ENCODE measurements at places on chromosomes 7 and 10.

- DNase-seq = no peak
Observed at GRCh38 chr7:137933270-137934017, 68.4 kb downstream of the CREB3L2 start.

DNA sequence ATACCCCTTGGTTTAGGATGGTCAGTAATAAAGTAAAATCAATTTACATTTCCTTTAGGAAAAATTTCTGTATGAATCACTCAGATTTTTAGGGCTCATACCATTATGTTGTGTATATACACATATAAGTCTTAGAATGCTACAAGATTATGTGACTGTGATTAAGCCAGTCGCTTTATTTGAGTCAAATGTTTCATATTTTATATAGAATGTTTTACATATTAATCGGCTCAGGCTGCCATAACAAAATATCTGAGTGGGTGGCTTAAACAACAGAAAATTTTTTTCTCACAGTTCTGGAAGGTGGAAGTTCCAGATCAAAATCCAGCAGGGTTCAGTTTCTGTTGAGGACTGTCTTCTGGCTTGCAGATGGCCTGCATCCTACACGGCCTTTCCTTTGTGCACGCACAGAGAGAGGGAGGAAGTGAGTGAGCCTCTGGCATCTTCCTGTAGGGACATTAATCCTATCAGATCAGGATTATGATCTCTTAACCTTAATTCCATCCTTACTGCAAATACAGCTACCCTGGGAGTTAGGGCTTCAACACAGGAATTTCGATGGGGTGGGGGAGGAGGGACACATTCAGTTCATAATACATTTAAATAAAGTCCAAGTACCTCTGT lies 198.0 kb downstream of the PHF14 start:
- no peak for DNase-seq

DNA sequence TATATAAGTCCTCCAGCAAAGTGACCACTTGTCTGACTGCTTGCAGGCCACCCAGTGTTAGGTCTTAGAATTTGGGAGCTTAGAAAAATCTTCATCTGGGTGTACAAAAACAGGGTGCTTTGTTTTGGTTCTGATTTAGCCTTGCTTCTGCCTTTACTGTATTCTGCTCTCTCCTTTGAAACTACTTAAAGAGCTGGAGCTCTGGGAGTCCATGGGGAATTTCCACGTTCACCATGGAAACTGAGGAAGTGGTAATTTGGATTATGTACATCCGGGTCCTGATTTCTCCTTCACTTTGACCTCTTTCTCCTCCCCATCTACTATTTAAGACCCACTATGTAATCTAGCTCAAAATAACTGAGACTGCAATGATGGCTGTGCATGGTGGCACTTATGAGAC lies 103.0 kb downstream of the JAZF1 start:
- no peak for DNase-seq

- DNase-seq = no peak
Observed at GRCh38 chr7:143295870-143296269, 7.7 kb downstream of the CASP2 start.

- no peak for DNase-seq
Observed at GRCh38 chr10:16952610-16953009, 135.4 kb upstream of the RSU1 start.

DNA sequence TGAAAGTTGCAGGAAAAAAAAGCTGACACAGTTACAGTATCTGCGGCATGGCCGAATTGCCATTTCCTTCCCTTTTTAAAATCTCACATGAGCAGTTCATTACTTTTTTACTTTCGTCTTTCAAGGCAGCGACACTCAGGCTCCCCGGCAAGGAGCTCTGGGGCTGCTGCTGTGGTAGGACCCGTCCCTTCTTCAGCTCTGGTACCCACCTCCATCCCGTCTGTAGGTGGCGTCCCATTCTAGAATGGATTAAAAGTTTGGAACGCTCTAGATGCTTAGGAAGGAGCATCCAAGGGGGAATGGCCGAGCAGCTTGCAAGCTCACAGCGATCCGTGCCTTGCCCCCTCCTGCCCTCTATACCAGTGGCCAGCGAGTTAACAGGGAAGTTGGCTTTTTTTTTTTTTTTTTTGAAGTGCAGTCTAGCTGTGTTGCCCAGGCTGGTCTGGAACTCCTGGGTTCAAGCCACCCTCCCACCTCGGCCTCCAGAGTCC lies 22.8 kb upstream of the TTYH3 start:
- DNase-seq = no peak

GRCh38 chr7:27143950-27144780 lies 684 bp upstream of the HOXA5 start:
- no peak for DNase-seq

DNA sequence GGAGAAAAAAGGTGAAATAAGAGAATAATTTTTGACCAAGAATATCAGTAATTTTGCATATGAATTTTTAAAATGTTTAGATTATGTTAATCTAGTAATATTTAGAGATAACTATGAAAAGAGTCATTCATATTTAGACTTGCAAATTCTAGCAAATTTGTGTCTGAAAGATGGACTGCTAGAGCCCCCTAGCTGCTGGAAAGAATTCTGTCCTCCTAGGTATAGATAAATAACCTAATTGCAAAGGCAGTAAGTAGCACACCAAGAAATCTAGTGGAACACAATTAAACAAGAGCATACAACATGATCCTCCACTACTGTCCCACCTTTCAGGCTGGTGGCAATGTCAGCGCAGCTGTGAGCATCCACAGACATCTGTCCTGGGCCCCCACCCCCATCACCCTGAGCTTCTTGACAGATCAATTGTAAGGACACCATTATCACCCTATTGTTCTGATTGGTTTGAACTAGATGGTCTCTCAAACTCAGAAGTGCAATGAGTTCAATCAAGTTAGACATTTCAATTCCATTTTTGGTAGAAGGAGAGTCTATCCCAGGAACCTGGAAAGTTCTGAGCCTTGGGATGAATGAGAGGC lies 15.0 kb upstream of the GFRA1 start:
- DNase-seq = no peak

DNA sequence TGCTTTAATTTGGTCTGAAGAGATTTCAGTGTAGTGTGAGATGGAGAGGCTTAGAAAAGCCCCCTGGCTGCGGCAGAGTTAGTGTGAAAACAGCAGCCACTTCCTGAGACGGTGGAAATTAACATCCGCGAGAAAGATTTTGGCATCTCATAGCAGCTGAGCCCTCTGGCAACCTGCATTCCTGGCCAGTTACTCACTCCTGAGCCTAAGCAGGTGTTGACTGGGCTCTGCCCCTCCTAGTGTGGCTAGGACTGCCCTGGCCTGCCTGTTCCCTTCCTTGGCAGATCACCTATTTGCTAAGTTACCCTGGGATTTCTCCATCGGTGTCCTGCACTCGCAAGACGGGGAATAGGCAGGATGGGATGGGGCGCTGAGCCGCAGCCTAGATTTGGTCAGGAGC lies 57.6 kb upstream of the LMTK2 start:
- DNase-seq = no peak

DNA sequence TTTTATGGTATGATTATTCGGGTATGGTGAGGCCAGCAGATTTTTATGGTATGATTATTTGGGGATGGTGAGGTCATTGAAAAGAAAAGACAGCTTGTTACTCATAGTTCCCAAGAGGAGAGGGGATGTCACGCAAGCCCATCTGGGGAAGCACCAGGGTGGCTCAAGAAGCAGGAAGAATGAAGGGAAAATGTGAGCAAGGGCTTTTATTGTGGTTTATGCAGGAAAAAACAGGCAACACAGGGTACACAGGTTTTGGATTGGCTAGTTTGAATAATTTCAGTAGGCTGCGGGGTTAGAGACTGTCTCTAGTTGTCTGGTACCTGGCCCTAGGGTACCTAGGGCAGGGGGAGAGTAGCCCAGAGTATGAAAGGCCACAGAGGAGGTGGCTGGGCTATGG lies 26.8 kb upstream of the DGKI start:
- DNase-seq = no peak

- no peak for DNase-seq
Observed at GRCh38 chr7:102055181-102055976, 231.3 kb upstream of the SH2B2 start.

DNA sequence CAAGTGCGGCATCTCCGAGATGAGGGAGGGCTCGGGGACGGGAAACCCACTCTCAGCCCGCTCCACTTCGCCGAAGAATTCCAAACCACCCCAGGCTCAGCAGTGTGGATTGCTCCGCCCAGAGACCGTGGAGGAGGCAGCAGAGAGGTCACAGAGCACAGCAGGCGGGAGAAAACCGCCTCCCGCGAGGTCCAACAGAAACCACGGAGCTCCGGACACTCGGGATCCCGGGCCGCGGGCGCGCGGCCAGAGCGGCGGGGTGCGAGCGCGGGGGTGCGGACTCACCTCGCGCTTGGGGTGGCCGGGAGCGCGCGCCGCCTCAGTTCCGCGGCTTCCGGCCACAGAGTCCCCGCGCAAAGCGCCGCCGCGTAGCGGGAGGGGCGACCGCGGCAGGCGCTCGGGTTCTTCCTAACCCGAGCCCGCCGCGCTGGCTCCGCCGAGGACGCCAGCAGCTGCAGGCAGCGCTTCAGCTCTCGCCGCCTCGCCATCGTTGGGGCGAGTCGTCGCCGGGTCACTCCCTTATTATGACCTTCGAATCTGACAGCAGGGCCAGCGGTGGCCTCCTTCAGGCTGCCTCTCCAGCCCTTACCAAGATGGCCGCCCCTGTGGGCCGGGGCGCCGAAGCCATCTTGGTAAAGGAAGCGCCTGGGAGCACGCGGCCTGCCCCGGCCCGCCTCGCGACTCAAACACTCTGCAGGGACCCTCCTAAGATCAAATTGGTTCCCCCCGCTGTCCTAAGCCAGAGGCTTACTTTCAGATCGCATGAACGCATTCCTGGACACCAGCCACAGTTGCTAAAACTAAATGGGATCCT lies at the start of gene NAPEPLD:
Gene NAPEPLD, minus strand, starts transcription at position 106 of the 814 bp plus-strand sequence. CDS start 20,323 bp downstream, outside the sequence.
- peak; percentile 61 for DNase-seq

DNA sequence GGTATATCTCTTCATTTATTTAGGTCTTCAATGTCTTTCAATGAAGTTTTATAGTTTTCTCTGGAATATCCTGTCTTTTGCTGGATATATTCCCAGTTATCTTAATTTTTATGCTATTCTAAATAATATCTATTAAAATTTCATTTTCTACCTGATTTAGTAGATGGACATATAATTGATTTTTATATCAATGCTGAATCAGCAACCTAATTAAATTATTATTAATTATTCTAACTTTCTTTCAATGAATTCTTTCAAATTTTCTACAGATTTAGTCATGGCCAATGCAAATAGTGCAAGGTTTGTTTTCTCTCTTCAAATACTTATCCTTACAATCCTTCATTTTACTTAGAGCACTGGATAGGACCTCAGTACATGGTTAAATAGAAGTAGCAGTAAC lies 56.8 kb downstream of the DENND11 start:
- no peak for DNase-seq

DNA sequence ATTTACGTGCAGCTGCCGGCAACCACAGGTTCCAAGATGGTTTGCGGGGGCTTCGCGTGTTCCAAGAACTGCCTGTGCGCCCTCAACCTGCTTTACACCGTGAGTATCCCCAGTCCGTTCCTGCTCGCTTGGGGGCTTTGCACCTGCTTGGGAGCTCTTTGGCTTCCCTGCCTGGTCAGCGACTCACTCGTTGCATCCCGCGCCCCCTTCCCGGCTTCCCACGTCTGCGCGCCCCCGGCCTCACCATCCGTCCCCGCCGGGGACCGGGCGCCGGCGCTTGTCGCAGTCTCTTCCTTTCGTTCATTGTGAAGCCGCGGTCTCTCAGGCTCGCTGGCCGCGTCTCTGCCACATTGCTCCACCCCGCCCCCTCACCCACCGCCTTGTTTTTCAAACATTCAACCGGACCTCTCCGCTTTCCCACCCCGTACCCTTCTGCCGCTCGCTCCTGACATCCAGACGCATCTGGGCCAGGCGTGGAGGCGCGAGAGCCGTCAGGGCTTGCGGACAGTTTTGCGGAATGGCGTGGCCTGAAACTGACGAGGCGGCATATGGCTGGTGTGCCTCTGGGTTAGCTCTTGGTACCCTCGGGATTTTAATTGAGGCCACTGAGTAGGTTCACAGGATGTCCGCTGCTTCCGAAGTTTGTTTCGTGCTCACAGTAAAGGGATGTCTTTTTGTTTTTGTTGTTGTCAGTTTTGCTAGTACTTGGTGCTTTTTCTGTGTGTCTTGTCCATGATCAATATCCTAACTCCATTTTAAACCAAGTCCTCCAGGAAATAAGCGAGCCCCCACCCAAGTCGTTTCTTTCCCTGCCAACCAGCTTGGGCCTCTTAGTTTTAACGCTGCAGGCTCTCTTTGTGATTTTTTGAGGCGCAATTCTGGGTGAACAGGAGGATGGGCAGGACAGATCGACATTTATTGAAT lies 639 bp downstream of the TSPAN13 start:
- DNase-seq = no peak

GRCh38 chr10:78935697-78936407 lies 132.9 kb upstream of the ZMIZ1 start:
- no peak for DNase-seq

DNA sequence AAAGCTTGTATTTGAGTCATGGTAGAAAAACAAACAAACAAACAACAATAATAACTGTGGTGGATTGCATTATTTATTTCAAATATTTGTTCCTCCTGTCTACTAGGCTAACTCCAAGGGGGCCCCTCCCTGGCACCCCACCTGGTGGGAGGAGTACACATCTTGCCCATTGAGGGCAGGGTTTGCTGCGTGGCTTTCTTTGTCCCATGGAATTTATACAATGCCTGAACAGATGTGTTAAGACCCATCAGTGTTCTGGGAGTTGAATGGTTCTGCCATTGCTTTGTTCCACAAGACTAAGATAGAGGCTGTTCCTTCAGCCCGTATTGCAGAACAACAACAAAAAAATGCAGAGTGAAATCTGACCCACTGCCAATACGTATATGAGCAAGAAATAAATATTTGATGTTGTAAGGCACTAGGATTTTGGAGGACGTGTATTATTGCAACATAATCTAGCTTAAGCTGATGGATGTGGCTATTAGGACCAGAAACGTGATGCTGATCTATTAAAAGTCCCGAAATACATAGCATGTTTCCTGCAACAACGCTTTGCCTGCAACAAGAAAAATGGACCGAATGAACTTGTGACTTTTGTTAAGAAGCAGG lies 119.1 kb upstream of the JCAD start:
- DNase-seq = no peak

- no peak for DNase-seq
Observed at GRCh38 chr7:122136639-122137245, 7.3 kb downstream of the AASS start.

- DNase-seq = no peak
Observed at GRCh38 chr10:132129431-132129830, 57.3 kb upstream of the DPYSL4 start.

All from activated CD4-positive, alpha-beta T cell treated with anti-CD3 and anti-CD28 coated beads for 1 hour (primary cell).